ENCODE measurements at places on chromosomes 1 and 21.

DNA sequence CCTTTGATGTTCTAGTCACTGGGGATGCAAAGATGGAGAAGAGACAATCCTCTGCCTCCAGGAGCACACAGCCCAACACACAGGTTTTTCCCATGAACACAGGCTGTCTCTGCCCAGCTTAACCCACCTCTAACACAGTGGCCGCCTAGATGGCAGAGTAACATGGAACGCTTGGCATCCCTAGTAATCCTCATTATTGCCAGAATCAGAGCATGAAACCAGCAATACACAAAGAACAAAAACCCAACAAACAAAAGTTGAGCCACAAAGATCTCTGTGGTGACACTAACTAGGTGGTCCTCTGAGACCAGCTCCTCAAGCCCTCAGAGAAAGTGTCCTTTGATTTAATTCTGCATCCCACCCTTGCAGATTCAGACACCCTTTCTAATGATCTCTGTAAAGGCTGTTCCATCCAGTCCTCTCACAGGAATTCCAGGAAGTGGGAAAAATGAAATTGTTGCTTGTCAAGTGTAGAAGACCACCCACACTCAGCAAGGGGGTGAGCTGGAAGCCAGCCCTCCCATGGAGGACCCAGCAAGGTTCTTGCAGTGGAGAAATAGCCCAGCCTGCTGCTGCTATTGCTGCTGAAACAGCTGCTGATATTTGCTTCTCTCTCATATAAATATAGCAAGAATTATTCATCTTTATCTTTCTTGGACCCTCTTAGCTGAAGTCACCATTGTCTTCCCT is 7.4 kb upstream of the ATP2B4 start:
- no peaks in the 10 kb centered on the region for H3K36me3 ChIP-seq
- H3K4me3 ChIP-seq, result no peak overlapping the region
- H3K27me3 ChIP-seq, result no peaks in the 10 kb centered on the region
- H3K27ac ChIP-seq, result no peak overlapping the region
- H3K4me1 ChIP-seq, result peaks cover 45% of the 10 kb centered on the region

DNA sequence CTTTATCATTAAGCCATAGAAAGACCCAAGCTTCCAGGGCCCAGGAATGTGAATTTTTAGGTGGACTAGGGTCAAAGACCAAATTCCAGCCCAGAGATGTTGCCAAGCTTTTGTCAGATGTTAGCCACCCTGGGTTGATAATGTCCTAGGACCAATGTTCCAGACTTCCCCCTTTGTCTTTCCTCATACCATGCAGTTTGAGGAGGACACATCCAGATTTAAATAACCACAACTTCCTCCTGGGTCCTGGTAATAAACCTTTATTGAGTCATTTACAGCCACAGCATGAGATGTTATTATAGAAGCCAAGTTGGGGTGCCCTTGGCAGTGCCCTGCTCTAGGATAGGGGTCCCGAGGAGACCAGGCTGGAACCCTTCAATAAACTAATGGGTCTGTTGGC is 5.9 kb downstream of the TNR start:
- DNase-seq, result no peak
- H3K4me1 ChIP-seq, result no peaks in the 10 kb centered on the region
- no peak overlapping the region for H3K4me3 ChIP-seq
- peaks cover 30% of the 10 kb centered on the region for H3K27me3 ChIP-seq

- H3K27ac ChIP-seq, result no peak overlapping the region
- peaks cover 37% of the 10 kb centered on the region for H3K4me1 ChIP-seq
- no peak overlapping the region for H3K4me3 ChIP-seq
- H3K36me3 ChIP-seq, result no peaks in the 10 kb centered on the region
- no peaks in the 10 kb centered on the region for H3K27me3 ChIP-seq
- DNase-seq, result no peak
Observed at GRCh38 chr1:9319789-9320519, 27.3 kb downstream of the SPSB1 start.

GRCh38 chr1:93750955-93751354 is 69.3 kb upstream of the BCAR3 start:
- H3K4me1 ChIP-seq, result peaks cover 18% of the 10 kb centered on the region
- H3K27me3 ChIP-seq, result peaks cover 23% of the 10 kb centered on the region
- H3K36me3 ChIP-seq, result no peaks in the 10 kb centered on the region
- H3K27ac ChIP-seq, result no peak overlapping the region
- no peak overlapping the region for H3K4me3 ChIP-seq

GRCh38 chr21:14881863-14882499 is 182.8 kb downstream of the NRIP1 start:
- H3K36me3 ChIP-seq, result no peaks in the 10 kb centered on the region
- peaks cover 10% of the 10 kb centered on the region for H3K4me1 ChIP-seq
- H3K27me3 ChIP-seq, result no peaks in the 10 kb centered on the region
- H3K4me3 ChIP-seq, result no peak overlapping the region

DNA sequence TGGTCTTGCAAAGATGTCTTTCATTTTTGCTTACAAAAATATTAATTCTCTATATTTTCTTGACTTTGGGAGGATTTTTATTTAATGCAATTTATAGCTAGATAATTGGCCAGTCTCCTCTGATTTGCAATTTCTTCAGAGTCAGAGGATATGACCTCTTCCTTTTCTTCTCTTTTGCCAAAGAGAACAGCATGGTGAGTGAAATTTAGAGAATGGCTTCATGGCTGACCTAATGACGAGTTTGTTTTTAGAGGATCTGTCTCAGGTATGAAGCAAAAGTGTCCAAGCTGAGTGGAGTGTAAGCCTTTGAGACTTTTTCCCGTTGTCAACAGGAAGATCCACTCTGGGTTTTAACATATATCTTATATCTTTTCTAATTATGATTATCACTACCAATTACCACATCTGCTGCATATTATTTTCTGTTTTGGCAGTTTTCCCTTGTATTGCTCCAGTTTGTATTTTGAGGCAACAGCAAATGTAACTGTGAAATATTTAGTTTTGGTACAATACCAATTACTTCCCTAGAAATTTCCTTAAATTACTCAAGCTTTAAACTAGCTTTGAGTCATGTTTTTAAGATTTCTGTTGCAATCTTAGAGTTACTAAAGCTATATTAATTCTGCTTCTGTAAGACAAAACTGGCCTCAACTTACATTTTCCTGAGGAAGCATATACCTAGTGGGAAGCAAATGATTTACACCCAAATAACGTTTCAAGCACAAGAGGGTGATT is 332.8 kb upstream of the ZRANB2 start:
- no peak overlapping the region for H3K27ac ChIP-seq
- no peak overlapping the region for H3K4me3 ChIP-seq
- no peaks in the 10 kb centered on the region for H3K27me3 ChIP-seq
